ENCODE measurements at places on chromosomes 5 and 9.

DNA sequence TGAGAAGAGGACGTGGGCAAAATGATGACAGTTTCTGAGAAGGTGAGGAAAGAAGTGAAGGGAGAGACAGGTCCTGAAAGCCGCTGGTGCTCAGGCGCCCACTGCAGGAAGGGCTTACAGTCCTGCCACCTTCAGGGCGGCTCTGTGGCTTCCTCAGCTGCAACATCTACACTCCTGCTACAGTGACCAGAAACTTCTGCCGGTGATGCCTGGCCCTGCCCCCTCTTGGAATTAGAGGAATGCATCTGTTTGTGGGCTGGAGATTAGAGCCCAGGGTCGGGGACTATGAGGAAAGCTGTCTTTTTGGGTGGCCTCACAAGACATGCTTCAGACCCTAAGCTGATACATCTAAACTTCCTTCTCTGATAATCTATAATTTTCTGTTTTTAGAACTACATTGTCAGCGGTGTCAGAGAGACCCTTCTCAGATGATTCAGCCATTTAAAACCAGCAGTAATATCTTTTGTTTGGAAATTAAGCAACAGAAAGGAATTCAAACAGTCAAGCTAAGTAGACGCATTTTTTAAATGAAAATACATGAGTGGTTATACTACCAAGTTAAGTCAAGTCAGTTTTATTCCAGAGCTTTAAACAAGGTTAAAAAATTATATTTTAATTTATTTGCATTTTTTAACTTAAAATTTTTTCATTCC lies 30.4 kb downstream of the PRDM6 start:
- no peak for DNase-seq

DNA sequence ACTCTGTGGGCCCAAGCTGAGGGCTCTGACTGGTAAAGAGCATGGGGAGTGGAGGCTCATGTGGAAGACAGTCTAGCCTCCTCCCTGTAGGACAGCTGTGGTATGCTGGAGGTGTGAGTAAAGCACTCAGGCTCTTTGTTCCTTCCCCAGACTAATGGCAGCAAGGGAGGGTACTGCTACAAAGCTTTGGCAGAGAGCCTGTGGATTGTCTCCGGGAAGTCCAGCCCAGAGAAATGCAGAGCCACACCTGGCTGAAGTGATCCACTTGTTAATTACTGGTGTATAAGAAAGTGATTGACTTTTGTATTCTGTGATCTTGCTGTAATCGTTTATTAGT lies 161.7 kb downstream of the OXCT1 start:
- DNase-seq, result no peak

- DNase-seq, result no peak
Measured at GRCh38 chr9:95157481-95158151, 159.9 kb downstream of the FANCC start.

GRCh38 chr9:101022704-101023103 lies 5.8 kb upstream of the PLPPR1 start:
- no peak for DNase-seq

GRCh38 chr5:34734326-34734725 lies 78.2 kb downstream of the RAI14 start:
- no peak for DNase-seq

Measured in NCI-H146 (cell line).